ENCODE measurements at places on chromosomes 13 and 19. TPM values are rescaled to one million over a fixed set of nuclear protein-coding genes. Genes with fewer than 3 reads are reported as not detected.

GRCh38 chr19:37227996-37228395 is 10.0 kb downstream of the ZNF383 start:
- H3K27ac ChIP-seq, result no peak overlapping the region
- H3K4me3 ChIP-seq, result no peak overlapping the region
- H3K27me3 ChIP-seq, result no peaks in the 10 kb centered on the region
- no peaks in the 10 kb centered on the region for H3K4me1 ChIP-seq
- H3K36me3 ChIP-seq, result peaks cover 32% of the 10 kb centered on the region
- peak; percentile 57 for DNase-seq

DNA sequence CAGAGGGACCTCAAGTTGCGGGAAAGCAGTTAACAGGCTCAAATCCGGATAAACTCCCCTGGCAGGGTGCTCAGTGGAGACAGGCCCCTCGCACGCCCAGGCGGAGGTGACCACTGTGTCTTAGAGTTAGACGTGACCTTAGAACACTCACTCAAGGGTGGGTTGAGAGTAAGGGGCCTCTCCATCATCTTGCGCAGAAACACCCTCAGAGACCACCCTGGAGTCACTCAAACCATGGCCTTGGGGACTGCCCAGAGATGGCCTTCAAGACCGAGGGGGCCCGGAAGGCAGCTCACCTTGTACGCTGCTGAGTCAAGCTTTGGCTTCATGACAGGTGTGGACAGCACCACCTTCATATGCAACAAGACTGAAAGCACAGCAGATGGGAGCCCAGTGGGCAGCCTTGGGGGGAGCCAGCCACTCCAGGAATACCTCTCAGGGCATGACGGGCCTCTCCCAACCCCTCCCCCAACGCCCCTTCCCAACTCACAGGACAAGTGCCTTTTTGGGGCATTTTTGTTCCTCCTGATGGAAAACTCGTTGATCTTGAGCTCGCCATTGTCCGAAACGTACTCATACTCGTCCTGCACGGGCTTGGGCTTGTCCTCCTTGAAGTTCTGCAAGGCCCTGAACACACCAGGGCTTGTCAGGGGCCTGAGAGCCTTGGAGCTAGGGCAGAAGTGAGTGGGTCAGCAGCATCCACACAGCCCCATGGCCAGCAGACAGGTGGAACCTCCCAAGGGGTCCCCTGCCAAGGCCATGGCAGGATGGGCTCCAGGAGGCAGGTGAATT is 229.2 kb downstream of the TUBA3C start:
- peaks cover 29% of the 10 kb centered on the region for H3K36me3 ChIP-seq
- DNase-seq, result no peak
- peaks cover 22% of the 10 kb centered on the region for H3K27me3 ChIP-seq
- H3K27ac ChIP-seq, result no peak overlapping the region

DNA sequence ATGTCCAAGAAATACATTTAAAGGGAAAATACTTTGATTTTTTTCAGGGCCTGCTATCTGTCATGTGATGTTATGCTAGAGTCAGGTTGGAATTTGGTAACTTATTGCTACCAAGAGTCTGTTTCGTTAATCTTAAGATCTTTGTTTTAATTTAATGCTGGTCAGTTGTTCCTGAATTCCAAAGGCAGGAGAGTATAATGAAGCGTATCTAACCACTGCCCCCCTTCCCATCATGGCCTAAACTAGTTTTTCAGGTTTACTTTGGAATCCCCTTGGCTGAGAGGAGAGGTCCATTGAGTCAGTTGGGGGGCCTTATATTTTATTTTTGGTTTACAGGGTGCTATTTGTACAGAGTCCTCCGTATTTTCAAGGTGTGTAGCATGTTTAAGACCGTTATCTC is 116.3 kb upstream of the SLC7A1 start:
- peaks cover 29% of the 10 kb centered on the region for H3K4me1 ChIP-seq
- H3K27me3 ChIP-seq, result peaks cover 2% of the 10 kb centered on the region
- DNase-seq, result no peak
- H3K36me3 ChIP-seq, result no peaks in the 10 kb centered on the region
- H3K27ac ChIP-seq, result no peak overlapping the region

The DLEU7 gene
- 2.3 TPM for total RNA-seq

The POLR2E gene
- total RNA-seq, result 140 TPM

- no peak overlapping the region for H3K4me3 ChIP-seq
- no peak overlapping the region for H3K27ac ChIP-seq
- peaks cover 12% of the 10 kb centered on the region for H3K4me1 ChIP-seq
- no peaks in the 10 kb centered on the region for H3K27me3 ChIP-seq
- DNase-seq, result no peak
Measured at GRCh38 chr13:108212886-108213285, 2.5 kb downstream of the LIG4 start.

DNA sequence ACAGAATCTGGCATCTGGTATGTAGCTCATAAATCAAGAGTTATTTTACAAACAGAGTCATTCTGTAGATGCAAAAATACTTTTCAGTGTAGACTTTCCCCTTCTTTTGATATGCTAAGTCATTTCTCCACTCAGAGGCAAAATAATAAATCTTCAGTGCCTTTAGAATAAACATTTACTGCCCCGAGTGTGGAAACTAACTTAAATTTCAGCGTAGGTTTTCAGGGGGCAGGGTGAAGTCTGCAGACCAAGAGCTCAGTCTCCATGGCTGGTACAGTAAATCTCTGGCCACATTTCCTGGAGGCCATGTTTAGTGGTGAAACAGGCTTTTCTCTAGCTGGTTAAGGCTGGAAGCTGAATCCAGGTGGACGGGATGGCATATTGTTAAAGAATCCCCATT is 13.1 kb upstream of the ADPRHL1 start:
- H3K27me3 ChIP-seq, result peaks cover 2% of the 10 kb centered on the region
- H3K27ac ChIP-seq, result no peak overlapping the region
- no peak for DNase-seq
- H3K36me3 ChIP-seq, result peaks cover 1% of the 10 kb centered on the region

The ADAT3 gene
- total RNA-seq, result 10.9 TPM

The U2AF1L4 gene
- 24.3 TPM for total RNA-seq

DNA sequence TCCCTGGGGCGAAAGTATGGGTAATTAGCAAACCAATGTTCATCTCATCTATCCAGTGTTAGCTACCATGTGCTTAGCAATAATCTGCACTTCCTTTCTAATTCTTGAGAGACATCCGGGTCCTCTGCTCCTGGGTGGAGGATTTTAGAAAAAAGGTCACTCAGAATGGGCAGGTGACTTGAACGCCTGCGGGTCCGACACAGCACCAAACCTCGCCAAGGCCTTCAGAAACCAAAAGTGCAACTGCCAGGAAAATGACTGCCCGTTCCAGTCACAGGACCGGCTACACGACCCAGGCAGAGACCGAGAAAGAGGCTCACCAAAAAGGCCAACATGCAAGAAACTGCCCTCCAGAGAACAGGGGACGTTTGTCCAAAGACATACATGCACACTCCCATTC is 39.9 kb downstream of the ZNF146 start:
- H3K4me3 ChIP-seq, result no peak overlapping the region
- H3K27ac ChIP-seq, result no peak overlapping the region
- no peaks in the 10 kb centered on the region for H3K4me1 ChIP-seq
- peaks cover 16% of the 10 kb centered on the region for H3K36me3 ChIP-seq

DNA sequence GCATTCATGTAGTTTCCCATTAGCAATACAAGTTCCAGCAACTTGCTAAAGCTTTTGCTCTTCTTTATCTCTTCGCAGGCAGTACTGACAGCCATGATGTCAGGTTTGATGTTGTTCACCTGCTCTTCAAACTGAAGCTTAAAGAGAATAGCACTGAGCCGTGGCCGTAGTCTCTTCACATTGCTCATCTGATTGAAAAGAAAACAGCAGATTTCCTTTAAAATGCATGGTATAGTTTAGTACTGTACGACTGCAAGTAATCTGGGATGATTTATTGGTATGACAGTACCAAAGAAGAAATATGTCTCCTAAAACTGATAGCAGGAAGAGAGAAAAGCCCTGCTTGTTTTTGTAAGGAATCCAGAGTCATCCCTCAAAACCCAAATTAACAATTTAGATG is 284.4 kb downstream of the DIAPH3 start:
- no peak overlapping the region for H3K4me3 ChIP-seq
- H3K27ac ChIP-seq, result no peak overlapping the region
- DNase-seq, result no peak
- no peaks in the 10 kb centered on the region for H3K36me3 ChIP-seq

DNA sequence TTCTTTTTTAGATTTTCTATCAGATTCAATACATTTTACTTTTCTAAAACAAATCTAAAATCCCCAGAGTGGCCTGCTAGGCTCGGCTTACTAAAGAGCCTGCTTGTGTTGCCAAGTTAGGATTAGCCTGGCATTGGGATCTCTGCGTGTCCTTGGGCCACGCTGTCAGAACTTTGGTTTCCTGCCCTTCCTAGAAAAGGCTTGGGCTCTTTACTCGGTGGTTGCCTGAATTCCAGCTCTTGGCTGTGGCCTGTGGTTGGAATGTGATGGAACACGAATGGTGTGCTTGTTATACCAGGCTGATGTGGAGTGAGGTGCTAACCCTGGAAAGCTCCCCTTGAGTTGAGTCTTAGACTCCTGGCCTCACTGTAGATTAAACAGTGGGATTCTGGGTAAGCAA is 8.5 kb downstream of the SPATA13 start:
- H3K36me3 ChIP-seq, result no peaks in the 10 kb centered on the region
- no peak for DNase-seq
- H3K4me1 ChIP-seq, result no peaks in the 10 kb centered on the region
- H3K27me3 ChIP-seq, result peaks cover 3% of the 10 kb centered on the region

- H3K27ac ChIP-seq, result no peak overlapping the region
- no peaks in the 10 kb centered on the region for H3K36me3 ChIP-seq
- no peak for DNase-seq
- H3K4me3 ChIP-seq, result no peak overlapping the region
- H3K27me3 ChIP-seq, result peaks cover 6% of the 10 kb centered on the region
Measured at GRCh38 chr13:73717632-73718031, 416.6 kb downstream of the KLF12 start.

DNA sequence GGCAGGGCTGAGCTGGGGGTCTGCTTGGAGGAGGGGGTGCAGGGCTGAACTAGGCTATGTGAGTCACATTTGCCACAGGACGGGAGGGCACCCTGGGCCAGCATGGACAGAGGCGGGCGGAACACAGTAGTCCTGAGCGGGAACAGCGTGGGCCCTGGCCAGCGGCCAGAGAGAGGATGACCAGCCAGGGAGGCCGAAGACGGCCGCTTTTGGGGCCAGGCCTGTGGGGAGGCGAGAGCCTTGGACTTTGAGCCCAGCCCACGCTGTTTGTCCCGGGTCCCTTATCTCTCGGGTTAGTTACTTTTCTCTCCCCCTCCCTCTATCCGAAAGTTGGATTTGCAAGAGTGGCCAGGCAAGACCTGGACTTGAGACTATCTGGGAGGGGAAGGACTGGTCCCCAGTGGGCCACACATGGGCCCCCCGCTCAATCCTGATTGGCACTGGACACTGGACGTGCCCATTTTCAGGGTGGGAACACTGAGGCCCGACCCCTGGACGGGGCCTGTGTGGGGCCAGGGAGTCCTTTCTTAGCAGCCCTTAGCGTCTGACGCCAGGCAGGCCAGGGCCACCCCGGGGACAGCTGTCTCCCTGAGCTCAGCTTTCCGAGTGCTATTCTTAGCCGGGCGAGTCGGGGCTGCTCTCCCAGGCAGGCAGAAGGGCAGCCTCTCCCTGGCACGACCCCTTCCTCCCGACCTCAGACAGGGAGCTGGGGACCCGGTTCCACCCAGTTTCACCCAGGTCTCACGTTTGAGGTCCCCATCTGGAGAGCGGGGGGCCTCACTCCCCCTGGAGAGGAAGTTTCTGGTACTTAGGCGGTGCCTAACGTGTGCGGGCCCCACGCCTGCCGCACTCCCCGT is 833 bp downstream of the GAMT start:
- H3K36me3 ChIP-seq, result no peaks in the 10 kb centered on the region
- peak; percentile 51 for DNase-seq
- H3K27me3 ChIP-seq, result peaks cover 1% of the 10 kb centered on the region

DNA sequence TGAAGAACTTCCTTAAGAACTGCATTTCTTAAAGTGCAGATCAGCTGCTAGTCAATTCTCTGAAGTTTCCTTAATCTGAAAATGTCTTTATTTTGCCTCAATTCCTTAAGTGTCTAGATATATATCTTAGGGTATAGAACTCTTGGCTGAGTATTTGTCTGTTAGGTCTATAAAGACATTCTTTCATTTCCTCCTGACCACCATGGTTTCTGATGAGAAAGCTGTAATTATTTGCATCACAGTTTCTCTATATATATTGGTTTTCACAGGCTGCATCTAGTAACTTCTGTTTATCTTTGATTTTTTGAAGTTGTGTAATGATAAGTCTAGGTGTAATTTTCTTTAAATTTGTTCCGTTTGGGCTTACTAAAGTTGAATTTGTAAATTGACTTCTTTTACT is 15.2 kb downstream of the NDFIP2 start:
- no peaks in the 10 kb centered on the region for H3K4me1 ChIP-seq
- no peak overlapping the region for H3K27ac ChIP-seq
- no peak overlapping the region for H3K4me3 ChIP-seq

The PPP1R13L gene
- 0.93 TPM for total RNA-seq

The PLK5 gene
- total RNA-seq, result 0.69 TPM

- H3K27ac ChIP-seq, result no peak overlapping the region
- H3K4me1 ChIP-seq, result no peaks in the 10 kb centered on the region
- no peak overlapping the region for H3K4me3 ChIP-seq
- no peaks in the 10 kb centered on the region for H3K27me3 ChIP-seq
- no peaks in the 10 kb centered on the region for H3K36me3 ChIP-seq
Measured at GRCh38 chr19:29804493-29804892, 7.3 kb upstream of the CCNE1 start.

The CCDC70 gene
- total RNA-seq, result not detected

- H3K27ac ChIP-seq, result no peak overlapping the region
- H3K4me3 ChIP-seq, result no peak overlapping the region
- H3K27me3 ChIP-seq, result peaks cover 8% of the 10 kb centered on the region
- H3K36me3 ChIP-seq, result no peaks in the 10 kb centered on the region
- no peak for DNase-seq
- H3K4me1 ChIP-seq, result peaks cover 9% of the 10 kb centered on the region
Measured at GRCh38 chr13:99698816-99699099, 197.5 kb downstream of the TM9SF2 start.

DNA sequence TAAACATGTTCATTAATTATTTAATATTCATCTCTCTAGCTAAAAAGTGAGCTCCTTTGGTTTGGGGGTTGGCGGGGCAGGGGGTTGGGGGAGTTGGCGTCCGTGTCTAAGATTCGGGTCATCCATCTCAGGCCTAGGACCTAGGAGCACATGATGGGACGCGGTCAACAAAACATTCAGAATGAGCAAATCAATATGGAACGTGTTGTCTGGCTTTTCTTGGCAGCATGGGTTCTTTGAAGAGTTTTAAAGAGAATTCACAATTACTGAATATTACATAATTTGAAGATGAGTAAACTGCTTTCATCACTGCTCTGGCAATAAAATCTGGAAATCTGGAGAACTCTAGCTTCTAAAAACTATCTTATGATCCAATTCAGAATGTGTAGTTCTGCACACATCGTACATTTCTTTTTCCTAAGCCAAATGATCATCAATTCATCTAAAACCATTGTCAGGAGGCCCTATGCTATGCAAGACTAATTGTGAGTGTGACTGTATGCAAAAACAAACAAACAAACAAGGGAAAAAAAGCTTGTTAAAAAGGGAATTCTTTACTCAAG is 5.4 kb upstream of the ARGLU1 start:
- no peaks in the 10 kb centered on the region for H3K36me3 ChIP-seq
- no peak overlapping the region for H3K27ac ChIP-seq
- H3K4me1 ChIP-seq, result peaks cover 2% of the 10 kb centered on the region

- peaks cover 5% of the 10 kb centered on the region for H3K27me3 ChIP-seq
- H3K36me3 ChIP-seq, result no peaks in the 10 kb centered on the region
- no peak for DNase-seq
- no peak overlapping the region for H3K4me3 ChIP-seq
- no peak overlapping the region for H3K27ac ChIP-seq
- peaks cover 16% of the 10 kb centered on the region for H3K4me1 ChIP-seq
Measured at GRCh38 chr19:5026706-5027273, 57.9 kb downstream of the KDM4B start.

Measured in glutamatergic neuron (in vitro differentiated cells).